Activated CD8-positive, alpha-beta memory T cell treated with anti-CD3 and anti-CD28 coated beads, Interleukin-2, amount 50 U/mL, for 4 hours (primary cell): ENCODE measurements at places on chromosomes 1 and 21.

- no peak for DNase-seq
Observed at GRCh38 chr1:110482662-110483307, 31.8 kb downstream of the PROK1 start.

DNA sequence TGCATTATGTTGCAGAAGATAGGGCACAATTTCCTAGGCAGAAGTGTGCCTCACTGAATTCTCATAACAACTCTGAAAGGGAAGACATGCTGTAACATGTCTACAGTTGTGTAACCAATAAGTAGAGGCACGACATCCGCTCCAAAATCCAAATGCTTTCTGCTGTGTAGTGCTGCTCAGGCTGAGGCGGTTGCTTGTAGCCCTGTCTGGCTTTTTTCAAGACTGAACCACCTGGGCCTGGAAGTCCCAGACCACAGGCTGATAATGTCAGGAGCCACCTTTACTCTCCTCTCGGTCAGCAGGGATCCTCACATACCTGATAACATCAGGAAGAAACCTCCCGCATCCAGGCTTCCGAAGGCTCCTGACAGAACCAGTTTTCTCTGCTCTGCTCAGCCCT, 10.9 kb downstream of the AKNAD1 start:
- DNase-seq, result no peak

DNA sequence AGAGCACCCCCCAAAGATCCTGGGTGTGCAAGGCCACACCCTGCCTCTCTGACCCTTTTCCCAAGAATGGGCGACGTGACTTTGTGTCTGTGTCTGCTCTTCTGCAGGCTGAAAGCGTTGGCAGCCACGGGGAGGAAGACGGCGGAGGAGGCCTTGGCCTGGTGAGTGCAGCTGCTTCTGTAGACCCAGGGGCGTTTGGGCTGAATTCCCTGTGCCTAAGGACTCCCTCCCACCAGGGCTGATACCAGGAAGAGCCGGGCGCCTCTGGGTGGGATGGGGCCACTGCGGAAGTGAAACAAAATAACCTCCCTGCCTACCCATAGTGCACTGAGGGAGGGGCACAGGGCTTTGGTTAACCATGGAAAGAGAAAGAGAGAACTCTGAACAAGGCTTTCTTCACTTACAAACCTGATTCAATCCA, 2.5 kb downstream of the UBASH3A start:
- DNase-seq, result peak; percentile 38

DNA sequence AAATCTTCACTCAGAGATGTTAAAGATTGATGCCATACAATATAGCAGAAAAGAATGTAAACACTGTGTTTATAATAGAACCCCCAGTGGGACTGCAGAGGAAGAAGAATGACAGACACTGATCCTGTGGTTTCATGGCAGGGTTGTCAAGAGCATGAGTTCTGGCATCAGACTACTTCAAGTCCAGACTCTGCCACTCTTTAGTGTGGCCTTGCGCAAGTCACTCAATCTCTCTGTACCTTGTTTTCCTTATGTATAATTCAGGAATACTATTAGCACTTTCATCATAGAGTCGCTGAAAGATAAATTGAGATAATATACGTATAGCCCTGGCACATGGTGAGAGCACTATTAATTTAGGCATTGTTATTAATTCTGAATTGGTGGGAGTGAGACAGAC, 38.5 kb upstream of the BCL9 start:
- DNase-seq, result no peak

DNA sequence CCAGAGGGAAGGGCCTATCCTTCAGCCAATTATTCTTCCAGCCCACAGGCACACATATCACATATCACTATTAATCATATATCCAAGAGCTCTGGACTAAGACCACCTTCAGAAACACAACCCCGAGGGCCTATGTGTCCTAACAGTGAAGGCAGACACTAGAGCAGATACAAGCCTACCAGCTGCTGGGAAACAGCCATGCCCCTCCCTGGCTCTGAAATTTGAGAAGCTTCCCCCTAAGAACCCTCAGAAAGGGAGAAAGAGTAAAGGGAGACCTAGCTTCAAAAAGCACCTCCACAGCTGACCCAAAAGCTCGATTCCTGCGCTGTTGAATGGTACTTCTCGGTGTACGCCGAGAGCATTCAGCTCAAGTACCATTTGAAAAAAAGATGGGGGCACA, 17.4 kb downstream of the CNN3 start:
- DNase-seq, result no peak

DNA sequence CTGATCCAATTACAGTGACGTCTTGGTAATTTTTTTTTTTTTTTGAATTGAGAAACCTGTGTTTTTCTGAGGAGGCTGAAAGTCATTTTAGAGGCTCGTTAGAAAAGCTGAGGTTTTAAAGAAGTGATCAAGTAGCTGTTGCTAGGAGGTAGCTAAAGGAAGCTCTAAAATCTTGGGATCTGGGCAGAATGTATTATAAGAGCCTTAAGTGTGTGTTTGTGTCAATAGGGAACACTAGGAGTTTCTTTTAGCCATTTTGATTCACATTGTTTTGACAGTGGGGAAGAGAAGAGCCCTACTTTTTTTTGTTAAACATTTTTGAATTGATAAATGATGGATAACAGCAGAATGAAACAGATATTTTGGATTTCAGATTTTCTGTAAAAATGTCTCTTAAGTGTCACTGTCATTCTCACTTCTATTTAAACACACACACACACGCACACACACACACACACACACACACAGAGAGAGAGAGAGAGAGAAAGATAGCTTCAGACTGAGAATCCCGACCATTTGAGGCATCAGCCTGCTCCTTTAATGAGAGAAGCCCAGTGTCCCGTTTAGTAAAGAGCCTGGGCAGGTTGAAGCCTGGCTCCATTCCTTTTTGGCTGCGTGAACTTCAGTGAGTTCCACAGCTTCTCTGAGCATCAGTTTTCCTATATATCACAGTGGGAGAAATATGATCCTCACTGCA, 79.1 kb upstream of the GPR88 start:
- DNase-seq, result no peak

DNA sequence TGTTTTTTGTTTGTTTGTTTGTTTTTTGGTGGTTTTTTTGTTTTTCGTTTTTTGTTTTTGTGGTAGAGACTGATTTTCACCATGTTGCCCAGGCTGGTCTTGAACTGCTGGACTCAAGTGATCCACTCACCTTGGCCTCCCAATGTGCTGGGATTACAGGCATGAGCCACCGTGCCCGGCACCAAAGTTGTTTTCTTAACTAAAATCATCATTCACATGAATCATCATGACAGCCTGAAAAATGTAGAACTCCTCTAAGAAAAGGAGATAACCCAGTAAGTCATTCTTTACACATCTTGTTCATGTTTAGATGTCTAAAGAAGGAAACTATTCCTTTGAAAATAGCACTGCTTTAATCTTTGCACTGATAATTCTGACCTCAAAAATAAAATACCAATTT, 37.5 kb downstream of the DISP1 start:
- no peak for DNase-seq

GRCh38 chr1:222618880-222619596, 1.1 kb downstream of the MIA3 start:
- DNase-seq, result no peak
